NCI-H1105 (cell line): ENCODE measurements at places on chromosomes 2 and 18.

DNA sequence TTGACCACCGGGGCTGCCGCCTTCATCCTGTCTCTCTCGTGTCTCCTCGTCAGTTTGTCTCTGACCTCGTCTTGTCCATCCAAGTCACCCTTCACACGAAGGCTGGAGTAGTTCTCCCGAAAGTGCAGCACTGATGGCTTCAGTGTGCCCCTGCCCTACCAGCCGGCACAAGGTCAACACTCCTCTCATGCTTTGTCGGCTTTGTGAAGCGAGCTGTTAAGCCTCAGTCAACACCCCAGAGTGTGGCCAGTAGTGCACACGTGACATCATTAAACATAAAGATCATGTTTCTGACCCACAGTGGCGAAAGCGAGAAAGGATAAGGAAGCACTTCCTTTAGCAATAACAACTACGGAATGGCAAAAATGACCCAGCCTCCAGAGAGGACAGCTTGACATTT lies 23.2 kb downstream of the ACKR3 start:
- no peak for DNase-seq

- no peak for DNase-seq
Measured at GRCh38 chr18:25915907-25916306, 174.5 kb downstream of the SS18 start.

DNA sequence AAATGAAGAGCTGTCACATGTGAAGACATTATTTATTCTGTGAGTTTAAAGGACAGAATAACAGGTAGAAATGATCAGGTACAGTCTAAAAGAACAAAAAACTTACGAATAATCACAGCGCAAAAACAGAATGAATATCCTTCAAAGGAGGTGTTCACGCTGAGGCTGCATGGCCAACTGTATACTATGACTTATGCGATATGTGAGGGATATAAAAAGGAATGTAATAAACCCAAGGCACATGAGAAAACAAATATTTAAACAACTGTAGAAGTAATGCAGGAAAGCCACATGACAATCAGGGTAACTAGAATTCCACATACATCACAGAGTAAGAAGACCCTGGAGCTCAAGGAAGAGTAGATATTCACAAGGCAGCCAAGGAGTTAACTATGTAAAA lies 81.3 kb downstream of the RTTN start:
- DNase-seq, result no peak

DNA sequence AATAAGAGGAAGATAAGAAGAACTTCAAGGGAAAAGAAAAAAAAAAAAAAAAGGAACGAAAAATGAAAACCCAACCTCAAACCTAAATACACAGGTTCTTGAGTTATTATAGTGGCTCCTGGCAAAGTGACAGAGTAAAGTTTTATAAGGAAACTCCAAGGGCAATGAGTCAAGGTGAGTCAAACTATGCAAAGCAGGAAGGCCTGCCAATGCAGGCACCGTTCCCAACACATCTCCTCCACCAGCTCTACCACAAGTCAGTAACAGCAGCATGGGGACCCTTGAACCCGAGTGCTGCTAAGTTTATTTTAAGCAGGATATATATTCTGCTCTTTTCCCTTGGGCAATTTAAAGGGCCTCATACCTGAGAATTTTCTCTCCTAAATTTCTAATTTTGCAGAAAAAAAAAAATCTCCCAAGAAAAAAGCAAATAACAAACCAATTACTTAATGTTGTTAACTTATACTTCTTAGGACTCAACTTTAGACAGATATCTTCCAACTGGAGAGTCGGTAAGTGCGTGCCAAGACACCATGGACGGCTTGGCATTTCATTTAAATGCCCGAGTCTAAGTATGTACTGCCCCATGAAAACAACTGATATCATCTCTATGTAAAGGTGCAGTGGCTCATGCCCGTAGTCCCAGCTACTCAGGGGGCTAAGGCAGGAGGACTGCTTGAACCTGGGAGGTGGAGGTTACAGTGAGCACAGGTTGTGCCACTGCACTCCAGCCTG lies 75.7 kb upstream of the TFCP2L1 start:
- DNase-seq, result no peak

DNA sequence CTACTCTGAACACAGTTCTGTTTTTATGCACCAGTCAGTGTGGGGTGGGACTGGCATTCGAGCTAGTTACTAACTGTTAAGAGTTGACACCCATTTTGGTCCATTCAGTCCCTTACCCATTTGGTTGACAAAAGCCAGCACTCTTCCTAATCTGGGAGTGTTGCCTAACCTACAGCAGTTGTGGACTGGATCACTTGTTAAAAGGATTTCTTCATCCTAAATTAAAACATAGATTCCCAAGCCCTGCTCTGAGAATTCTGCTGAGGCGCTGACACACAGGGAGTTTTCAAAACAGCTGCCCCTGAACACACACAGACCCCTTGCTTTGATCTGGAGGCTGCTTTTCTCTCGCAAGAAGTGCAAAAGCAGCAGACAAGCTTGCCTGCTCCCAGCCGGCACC lies 6.4 kb downstream of the TIMM21 start:
- no peak for DNase-seq

DNA sequence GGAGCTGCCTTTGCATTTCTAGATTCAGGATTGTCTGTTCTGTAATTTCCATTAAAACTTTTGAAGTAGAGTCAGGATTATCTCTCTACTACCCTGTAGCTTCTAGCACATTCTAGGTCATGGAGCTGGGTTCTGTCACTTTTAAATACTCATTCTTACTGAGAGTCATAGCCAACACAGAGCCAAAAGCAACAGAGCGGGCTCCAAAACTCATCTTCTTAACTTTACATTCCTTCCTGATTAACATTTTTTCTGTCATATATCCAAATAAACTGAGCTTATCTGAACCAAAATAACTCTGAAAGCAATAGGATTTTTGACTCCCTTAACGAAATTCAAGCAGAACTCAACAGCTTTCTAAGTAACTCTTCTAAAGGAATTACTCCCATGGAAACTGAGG lies 12.9 kb downstream of the PREPL start:
- DNase-seq, result no peak

DNA sequence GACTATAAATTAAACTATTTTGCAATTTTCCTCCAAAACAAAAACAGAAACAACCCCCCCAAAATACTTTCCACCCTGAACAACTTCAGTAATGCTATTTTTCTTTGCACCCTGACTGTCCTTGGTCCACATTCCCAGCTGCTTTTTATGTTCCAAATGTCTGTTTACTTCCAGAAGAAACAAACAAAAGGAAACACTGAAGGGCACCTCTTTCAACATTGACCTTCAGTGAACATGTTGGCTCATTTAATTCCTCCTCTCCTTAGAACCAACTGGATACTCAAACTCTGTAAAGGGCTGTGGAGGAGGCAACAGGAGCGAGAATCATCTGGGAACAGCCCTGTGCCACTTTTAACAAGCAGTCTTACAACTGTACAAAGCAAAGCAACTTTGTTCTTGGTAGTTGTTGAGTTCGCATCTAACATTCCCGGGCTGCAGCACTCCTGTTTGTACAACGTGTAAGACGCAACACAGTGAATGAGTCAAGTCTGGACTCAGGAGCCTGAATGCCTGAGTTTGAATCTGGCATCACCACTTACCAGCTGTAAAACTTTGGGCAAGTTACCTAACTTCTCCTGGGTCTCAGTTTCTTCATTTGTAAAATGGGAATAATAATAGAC lies 111.4 kb upstream of the GATA6 start:
- no peak for DNase-seq

GRCh38 chr2:110929528-110929927 lies 191.2 kb upstream of the BCL2L11 start:
- no peak for DNase-seq

DNA sequence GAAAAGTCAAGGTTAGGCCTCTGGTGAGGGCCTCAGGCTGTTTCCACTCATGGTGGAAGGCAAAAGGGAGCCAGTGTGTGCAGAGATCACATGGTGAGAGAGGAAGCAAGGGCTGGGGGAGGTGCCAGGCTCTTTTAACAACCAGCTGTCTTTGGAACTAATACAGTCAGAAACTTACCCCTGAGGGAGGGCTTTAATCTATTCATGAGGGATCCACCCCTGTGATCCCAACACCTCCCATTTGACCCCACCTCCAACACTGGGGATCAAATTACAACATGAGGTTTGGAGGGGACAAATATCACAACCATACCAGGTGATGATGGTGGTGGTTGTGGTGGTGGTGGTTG lies 10.9 kb downstream of the POLI start:
- no peak for DNase-seq

DNA sequence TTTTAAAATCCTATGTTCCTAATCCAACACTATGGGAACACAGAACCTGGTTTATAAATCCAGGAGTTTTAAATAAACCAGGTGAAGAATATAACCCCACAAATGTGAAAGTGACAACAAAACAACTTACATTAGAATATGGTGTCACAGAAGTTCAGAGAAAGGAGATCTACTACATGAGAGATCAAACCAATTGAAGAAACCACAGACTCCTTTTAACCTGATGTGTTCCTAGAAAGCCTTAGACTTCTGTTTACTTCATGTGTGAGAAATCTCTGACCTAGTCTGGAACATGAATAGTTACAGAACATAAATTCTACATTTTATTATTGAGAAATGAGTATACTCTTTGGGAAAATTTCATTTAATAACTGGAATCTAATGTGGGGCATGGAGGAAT lies 165.3 kb downstream of the FTCDNL1 start:
- no peak for DNase-seq

GRCh38 chr2:75292826-75293225 lies 93.5 kb upstream of the TACR1 start:
- DNase-seq, result no peak

DNA sequence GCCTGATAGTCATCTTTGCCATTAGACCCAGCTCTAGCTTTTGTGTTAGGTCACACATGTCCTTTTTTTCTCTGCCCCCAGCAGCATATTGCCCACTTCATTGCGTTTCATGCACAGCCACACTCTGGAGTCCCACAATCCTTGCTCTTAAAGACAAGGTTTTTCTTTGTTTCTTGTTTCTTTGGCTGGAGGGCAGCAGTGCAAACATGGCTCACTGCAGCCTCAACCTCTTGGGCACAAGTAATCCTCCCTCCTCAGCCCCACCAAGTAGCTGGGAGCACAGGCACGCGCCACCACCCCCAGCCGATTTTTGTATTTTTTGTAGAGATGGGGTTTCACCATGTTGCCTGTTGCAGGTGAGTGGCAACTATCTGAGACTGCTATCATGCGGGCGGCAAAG lies 16.9 kb upstream of the PAPOLG start:
- no peak for DNase-seq

- DNase-seq, result no peak
Measured at GRCh38 chr2:207241198-207241597, 75.5 kb upstream of the KLF7 start.

DNA sequence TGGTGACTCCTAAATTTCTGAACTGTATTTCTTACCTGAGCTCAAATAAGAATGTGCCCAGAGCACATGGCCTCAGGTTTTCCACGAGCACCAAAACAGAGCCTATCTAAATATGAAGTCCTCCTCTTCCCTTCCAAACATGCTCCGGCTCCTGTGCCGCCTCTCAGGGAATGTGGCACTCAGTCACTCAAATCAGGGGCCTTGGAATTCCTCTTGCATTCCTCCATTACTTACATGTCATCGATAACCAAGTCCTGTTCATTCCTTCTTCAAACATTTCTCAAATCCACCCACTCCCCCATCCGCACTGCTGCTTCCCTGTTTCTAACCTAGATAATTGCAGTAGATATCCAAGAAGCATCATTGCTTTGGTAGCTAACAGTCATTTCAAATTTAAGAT lies 151.4 kb downstream of the CHST9 start:
- DNase-seq, result no peak

- DNase-seq, result no peak
Measured at GRCh38 chr2:84799772-84800171, 81.1 kb downstream of the TRABD2A start.

- peak; percentile 21 for DNase-seq
Measured at GRCh38 chr2:204452464-204453023, 92.7 kb upstream of the PARD3B start.

DNA sequence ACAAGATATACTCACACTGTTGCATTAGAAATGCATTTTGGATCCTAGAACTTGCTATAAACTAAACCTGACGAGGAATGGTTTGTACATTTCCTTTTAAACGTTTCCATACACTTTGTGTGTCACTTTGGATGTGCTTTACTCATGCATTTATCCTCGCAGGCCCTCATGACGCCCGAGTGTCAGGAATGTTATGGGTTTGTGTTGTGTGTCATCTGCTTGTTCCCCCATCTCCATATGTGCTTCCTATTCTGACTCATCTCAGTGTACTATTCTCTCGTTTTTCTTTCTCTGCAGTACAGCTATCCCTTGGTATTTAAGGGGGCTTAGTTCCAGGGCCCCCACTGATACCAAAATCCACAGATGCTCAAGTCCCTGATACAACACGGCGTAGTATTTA lies 121.5 kb upstream of the RASGRP3 start:
- no peak for DNase-seq

- no peak for DNase-seq
Measured at GRCh38 chr2:174824068-174824467, 59.8 kb upstream of the CHRNA1 start.

DNA sequence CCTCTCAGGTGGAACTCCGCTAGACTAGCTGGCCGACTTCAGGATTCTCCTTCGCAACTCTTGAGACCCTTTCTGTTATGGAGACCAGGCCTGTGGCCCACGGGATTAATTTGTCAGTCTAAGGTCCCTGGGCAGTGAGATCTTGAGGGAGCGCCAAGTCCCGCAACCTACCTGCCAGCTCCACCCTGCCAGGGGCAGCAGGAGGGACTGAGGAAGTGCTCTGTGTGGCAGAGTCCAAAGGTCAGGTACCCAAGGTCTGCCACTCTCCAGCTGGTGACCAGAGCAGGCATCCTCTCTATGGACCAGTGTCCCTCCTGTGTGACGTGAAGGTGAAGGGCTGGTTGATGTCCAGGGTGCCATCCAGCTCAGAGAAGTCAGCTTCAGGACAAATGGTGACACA lies 4.3 kb upstream of the SPATA3 start:
- DNase-seq, result no peak

DNA sequence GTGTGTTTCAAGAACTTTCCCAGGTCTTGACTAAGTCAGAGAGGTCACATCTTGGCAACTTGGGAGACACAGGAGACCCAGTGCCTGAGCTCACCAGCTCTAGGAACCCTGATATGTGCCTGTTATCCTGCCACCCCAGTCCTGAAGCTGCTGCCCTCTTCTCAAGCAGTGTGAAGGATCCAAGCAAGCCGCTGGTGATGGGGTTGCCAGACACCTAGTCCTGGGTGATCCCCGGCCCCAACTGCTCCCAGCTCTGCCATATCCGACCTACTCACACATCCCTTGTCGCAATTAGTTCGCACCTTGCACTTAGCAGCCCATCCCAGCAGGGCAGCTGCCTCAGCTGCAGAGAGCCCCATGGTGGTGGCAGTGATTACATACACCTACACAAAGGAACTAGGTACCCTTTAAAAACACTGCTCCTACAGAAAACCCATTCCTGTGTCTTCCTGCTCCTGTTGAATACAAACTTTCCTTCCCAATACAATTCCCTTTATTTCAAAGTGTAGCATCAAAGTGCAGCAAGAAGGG lies 247.2 kb upstream of the RAB12 start:
- DNase-seq, result no peak
